Dermis microvascular lymphatic vessel endothelial cell (primary cell): ENCODE measurements at places on chromosomes 11 and 22. TPM values are rescaled to one million over a fixed set of nuclear protein-coding genes. Genes with fewer than 3 reads are reported as not detected.

GRCh38 chr11:110305169-110306018 is 9.0 kb upstream of the RDX start:
- DNase-seq = peak; percentile 45

The SORL1 gene
- under 0.01 and 0.13 TPM in 2 replicates for total RNA-seq

- DNase-seq = no peak
These were observed 23.3 kb downstream of the ZBTB16 start for GRCh38 chr11:114082767-114083181.

DNA sequence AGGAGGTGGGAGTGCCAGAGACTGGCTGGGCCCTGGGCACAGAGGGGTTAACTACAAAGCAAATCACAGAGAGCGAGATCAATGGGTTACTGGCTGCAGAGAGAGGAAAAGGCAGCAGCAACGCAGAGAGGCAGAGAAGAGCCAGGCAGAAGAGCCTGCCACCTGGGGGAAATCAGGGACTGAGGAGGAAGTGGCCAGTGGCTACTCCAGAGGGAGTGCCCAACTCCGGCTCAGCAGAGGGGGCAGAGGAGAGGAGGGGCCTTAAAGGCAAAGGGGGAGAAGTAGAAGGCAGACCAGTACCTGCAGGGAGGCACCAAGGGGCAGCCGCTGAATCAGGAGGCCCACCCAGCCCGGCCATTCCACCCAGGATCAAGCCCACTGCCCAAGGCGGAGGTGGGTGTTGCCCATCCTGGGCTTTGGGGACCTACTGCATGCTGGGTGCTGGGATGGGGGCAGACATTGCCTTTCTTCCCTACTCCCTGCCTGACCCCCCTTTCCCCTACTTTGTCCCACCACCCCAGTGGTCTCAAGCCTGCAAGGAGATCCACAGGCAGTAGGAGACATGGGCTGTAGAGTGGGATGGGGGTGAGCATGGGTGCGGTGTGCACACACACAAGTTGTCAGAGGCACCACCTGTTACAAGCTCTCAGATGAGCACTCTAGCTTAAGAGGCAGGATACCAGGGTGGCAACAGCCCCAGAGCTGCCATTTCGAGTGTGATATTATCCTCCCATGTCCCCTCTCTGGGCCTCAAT is 926 bp upstream of the GALR3 start:
- no peak for DNase-seq

DNA sequence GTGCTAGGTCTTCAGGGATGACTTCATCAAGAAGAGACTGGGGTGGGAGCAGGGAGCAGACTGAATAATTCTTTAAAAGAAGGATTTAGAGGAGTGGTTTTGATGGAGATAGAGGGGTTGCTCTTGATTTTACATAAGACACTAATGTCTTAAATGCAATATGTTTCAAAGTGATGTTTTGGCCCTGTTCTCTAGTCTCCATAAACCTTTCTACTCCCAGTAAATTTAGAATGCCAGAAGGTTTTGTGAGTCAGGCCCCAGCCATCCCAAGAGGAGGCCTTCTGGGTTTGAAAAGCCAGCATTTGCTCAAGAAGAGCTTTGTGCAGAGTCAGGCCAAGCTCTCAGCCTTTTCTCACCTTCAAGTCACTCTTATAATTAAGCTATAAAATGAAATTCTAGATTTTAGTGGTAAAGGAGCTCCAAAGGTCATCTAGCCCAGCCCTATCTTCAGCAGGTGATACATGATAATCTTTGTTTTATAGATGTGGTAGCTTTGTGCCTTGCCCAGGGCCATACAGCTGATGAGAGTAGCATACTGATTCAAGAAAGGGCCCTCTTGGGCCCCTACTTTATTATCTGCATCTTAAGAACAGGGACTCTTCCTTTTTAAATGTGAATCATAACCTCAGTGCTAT is 122.8 kb upstream of the MTNR1B start:
- DNase-seq = no peak
